A549 treated with dexamethasone at 1 μM for 4 hours (cell line): ENCODE measurements at places on chromosomes 12 and 14. TPM values are rescaled to one million over a fixed set of nuclear protein-coding genes. Genes with fewer than 3 reads are reported as not detected.

Gene BTG1
- total RNA-seq, result 40.5 to 52.6 TPM (median 42.6 TPM) in 5 replicates

Gene STYK1
- 0.11 to 0.51 TPM (median 0.20 TPM) in 5 replicates for total RNA-seq

Gene RAD51AP1
- 14.9 to 20.8 TPM (median 18.0 TPM) in 5 replicates for total RNA-seq

Gene NXPH4
- 3.7 to 6.8 TPM (median 5.3 TPM) in 5 replicates for total RNA-seq

Gene PRICKLE1
- total RNA-seq, result 0.61 to 0.88 TPM (median 0.76 TPM) in 5 replicates

Gene GPR162
- 0.29 to 0.64 TPM (median 0.41 TPM) in 5 replicates for total RNA-seq

Gene ZNF664
- total RNA-seq, result 54.5 to 70.1 TPM (median 65.4 TPM) in 5 replicates

Gene CLEC1B
- not detected in 5 replicates for total RNA-seq

Gene ZCRB1
- total RNA-seq, result 60.4 to 70.8 TPM (median 61.1 TPM) in 5 replicates
